NCI-H446 (cell line): ENCODE measurements at places on chromosomes 2 and 18.

DNA sequence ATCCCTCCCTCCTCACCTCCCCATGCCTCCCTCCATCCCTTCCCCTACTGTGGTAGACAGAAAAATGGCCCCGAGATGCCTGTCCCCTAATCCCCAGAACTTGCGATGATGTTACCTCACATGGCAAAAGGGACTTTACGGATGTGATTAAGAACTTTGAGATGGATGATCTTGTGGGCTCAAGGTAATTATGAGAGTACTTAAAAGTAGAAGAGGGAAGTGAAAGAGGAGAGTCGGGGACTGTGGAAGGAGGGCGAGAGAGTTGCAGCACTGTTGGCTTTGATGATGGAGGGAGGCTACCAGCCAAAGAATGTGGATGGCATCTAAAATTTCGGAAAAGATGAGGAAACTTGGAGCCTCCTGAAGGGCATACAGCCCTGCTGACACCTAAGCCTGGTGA lies 66.5 kb downstream of the AGAP1 start:
- no peak for DNase-seq

DNA sequence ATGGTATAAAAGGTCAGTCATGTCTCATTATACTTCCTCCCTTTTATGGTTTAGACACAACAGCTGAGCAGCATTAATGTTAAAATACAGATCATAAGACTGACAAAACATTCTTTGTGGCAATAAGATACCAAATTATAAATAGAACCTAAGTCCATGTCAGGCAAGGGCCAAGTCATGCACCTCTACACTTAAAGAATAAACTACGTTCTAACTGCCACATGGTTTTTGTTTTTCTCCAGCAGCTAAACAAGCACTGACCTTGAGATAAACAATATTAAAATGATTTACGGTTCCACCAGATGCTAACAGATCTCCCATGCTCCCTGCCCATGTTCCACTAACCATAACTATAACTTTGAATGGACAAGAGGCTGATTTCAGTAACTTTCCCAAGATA lies 368.6 kb upstream of the TFPI start:
- DNase-seq = no peak

DNA sequence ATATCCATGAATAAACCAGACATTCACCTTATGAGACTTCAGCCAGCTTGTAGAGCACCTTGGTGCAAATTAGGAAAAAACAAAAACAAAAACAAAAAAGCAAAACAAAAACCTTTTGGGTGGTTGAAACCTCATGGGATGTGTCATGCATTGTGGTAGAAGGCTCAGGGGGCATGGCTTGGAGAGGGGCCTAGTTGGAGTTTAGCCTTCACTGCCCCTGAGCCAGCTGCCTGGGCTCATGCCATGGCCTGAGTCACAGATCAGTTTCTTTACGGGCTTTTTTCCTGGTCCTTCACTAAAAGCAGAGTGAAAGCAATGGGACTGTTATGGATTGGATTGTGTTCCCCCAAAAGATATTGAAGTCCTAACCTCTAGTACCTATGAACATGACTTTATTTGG lies 22.0 kb upstream of the DAPL1 start:
- DNase-seq = peak; percentile 63

DNA sequence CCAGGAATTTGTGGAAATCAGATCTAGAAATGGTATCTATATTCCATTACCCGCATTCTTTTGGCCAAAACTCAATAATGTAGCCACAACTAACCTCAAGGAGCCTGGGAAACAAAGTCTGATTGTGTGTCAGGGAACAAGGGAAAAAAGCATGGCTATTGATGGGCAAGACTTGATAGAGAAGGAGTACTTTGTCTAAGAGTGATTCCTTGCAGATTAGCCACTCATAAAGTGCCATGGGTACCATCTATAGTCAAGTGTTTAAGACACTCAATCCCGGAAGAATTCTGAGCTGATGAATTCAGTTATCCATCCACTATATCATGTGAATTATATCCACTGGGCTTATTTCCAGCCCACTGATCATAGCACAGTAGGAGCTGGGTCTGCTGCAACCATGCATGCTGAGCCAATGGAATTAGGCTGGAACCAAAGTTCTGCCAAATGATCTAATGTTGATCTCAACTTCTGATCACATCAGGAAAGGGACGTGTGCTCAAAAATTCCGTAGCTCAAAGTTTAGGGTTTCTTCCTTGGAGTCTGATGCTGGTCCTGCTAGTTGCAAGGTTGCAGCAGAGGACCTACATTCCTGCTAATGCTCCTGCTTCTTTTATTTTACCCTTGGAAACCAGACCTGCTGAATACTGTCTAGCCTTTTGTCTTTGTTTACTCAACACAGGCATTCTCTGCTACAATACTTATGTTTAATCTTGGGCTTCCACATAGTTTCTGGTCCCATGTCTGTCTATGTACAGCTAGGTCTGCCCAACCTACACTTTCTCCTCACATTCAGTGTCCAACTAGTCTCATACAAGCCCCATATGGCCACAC lies 629.7 kb downstream of the IRS1 start:
- DNase-seq = no peak

- no peak for DNase-seq
Observed at GRCh38 chr2:151851761-151852160, 23.5 kb upstream of the ARL5A start.

DNA sequence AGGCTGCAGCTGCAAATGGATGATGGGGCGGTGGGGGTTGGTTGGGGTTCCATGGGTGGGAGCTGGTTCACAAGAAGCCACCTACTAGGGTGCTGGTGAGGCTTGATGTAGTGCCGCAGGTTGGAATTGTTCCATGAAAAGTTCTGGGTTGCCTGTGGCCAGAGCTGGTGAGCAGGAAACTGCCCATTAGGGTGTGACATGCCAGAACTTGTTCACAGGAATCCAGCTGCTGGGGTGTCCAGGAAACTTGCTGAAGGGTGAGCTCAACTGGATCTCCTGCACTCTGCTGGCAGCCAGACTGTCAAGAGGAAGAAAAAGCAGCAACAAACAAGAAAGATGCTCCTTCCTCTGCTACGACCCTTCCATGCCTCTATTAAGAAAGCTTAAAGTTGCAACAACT lies 48.8 kb downstream of the MAP3K20 start:
- DNase-seq = no peak

- peak; percentile 21 for DNase-seq
Observed at GRCh38 chr18:3323900-3324299, 62.0 kb downstream of the MYL12B start.

- DNase-seq = peak; percentile 24
Observed at GRCh38 chr2:175282300-175282699, 100.8 kb upstream of the ATP5MC3 start.

- no peak for DNase-seq
Observed at GRCh38 chr2:883803-884748, 66.6 kb upstream of the SNTG2 start.

DNA sequence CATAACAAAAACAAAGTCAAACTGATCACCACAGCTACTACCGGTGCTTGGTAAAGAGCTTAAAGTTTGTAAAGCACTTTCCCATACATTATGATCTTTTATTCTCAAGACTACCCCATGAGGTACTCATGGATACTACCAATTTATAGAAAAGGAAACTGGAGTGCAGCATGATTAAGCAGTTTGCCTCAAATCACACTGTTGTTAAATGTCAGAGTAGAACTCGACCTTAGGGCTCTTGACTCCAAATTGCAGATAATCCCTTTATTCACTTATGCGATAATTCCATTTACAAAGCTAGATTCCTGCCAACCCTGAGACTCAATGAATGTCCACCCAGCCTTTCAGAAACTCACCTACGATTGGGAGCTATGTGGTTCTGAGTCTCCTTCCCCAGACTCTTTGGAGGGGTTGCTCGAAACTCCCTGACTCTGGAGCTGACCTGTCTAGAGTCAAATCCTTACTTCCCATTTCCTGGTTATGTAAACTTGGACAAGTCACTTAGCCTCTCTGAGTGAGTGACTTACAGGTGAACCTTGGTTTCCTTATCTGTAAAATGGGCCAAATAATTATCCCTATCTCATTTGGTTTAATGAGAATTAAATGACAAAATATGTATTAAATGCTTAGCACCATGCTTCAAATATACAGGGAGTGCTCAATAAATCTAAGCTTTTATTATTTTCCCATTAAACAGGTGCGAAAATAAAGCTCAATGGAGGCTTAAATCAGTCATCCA lies 47.4 kb downstream of the PSD4 start:
- no peak for DNase-seq

DNA sequence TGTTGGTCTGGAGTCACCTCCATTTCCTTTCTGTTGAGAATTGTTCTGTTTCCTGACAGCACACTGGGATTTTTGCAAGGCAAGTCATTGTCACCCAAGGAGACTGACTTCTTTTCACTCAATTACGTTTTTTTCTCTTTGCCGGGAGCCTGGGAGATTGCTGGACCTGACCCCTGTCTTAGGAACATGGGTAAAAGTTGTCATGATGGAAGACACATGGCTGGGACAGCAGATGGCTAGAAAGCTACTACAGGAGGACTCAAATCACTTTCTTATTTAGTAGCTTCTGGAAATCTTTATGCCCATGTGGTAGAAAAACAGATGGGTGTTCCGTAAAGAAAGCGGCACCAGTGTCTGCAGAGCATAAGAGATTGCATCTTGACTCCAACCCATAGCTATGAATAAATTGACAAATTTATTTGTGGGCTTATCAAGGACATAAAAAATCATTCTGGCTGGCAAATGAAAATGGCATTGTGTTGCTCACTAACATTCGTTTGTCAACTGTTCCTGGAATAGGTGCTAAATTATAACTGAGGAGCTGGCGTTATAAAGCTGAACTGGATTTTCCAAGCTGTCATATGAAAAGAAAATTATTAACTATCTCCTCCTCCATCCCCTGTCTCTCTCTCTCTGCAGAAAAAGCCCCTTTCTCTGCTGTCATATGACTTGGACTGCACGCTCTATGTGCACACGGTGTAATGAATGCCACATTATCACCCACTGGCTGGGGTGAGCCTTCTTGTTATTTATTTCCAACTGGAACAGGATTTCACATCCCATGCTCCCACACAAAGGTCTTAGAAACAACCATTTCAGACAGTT lies 159.8 kb downstream of the SH3RF3 start:
- no peak for DNase-seq

DNA sequence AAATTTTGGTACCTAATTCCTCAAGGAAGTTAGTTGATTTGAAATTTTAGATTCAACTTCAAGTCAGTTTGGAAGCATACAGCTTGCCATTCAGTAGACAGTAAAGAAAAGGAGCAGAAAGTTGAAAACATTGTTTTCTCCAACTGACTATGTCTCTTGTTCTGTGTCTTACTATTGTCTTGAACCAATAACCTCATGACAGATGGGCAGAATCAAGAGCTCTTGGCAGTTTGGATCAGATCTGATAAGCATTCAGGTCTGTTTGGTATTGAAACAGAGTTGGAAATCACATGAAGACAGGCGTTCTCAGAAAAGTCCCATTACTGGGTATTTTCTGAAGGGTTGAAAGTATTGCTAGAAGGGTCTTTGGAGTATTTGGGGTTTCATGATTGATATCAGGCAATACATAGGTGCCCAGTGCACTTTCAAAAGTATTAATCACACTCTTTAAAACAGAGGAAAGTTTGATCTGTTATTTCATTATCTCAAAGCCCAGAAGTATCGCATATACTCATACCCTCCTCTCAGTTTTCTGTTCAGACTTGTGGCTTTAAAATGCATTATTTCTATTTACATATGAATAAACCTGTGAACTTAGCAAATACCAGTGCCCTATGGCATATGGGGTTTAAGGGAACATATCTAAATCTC lies 428.4 kb upstream of the ZEB2 start:
- DNase-seq = no peak

- no peak for DNase-seq
Observed at GRCh38 chr2:167929484-167929883, 317.9 kb downstream of the STK39 start.

- no peak for DNase-seq
Observed at GRCh38 chr2:144268036-144268678, 251.8 kb downstream of the ZEB2 start.

DNA sequence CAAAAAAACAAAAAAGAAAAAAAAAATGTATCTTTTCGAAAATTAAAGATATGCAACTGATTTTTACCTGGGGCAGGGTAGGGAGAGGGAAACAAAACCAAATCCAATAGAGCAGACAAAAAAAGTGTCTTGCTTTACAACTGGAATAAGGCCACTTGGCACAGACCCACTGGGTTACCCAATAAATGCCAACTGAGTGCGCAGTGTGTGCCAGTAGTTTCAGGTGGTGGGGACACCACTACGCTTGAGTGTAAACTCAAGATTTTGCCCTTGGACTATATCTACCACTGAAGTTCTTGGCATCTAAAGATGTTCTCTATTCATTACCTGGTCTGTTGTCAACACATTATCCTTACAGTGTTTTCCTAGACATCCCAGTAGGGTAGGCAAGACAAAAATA lies 16.3 kb downstream of the VPS4B start:
- DNase-seq = no peak

DNA sequence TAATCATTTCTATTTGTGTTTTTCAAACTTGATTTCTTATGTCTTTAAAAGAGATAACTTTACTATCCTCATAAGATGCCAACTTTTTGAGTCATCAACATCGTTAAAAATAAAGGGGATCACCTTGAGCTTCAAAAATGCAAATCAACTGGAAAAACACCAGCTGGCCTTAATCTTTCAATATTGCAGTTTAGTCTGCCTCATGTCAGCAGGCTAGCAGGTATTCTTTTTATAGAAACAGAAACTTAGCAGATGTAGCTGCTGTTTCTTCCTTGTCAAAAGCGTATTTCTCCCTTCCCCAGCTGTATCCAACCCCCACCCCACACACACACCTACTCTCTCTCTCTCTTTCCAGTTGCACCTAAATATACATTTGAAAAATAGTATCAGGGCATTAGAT lies 154.1 kb upstream of the ZNF804A start:
- peak; percentile 43 for DNase-seq

GRCh38 chr18:62616331-62616805 lies 93.5 kb downstream of the ZCCHC2 start:
- no peak for DNase-seq

DNA sequence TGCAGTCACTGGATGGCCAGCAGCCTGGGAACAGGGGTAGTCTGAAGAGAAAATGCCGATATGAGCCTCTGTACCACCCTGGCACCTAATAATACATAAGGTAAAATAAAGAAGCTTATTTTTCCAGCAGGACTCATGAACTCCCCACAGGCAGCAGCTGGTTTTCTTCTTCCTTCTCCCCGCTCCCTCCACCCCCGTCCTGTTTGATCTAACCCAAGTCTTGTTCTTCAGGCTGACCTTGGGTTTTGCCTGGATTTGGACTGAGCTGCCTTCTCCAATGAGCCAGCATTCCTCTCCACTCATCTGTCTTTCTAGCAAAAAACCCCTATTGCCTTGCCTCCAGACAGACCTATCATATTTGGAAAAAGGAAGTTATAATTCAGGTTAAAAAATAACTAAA lies 111.8 kb downstream of the CELF4 start:
- DNase-seq = no peak
